Activated CD4-positive, CD25-positive, alpha-beta regulatory T cell (primary cell): ENCODE measurements at places on chromosomes 7 and 10.

DNA sequence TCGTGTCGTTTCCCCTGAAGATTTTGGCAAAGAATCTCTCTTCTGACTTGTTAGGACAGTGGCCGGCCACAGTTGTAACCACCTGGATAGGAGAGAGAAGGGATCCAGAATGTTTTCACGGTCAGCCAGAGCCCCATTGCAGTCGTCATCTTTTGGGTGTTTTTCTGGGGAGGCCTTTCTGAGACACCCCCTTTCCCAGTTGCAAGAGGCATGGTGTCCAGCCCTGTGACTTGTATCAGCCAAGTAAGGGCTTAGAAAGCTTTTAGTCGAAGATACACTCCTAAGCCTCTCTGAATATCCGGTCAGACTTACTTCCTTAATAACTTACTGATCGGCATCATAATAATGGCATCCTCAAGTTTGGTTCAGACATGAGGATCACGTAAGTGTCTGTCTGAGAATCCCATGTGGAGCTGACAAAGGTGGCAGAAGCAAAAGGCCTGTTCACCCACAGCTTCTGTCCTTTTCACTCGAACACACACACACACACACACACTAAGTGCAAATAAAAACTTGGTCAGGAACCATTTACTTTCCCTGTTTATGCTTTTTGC is 435.7 kb upstream of the GALNT17 start:
- DNase-seq, result no peak

- no peak for DNase-seq
Measured at GRCh38 chr7:6172224-6172909, 100.1 kb downstream of the CYTH3 start.

DNA sequence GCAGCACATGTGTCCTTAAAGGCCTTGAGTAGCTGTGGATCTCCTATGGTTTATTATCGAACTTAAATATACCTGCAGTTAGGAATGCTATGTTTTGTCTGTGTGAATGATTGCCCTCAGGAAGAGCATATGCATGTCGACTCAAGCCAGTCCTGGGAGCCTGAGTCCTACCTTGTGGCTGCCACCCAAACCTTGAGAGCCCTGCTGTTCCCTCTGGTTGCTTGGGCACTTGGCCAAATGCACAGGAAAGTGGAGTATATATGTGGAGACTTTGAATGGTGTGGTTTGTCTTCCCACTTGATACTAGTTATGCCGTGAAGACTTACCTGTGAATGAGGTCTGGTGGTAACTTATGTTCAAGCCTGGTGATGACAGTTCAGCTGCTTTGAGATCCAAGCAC is 409.8 kb downstream of the LRMDA start:
- no peak for DNase-seq

GRCh38 chr10:35608328-35608672 is 3.2 kb downstream of the GJD4 start:
- no peak for DNase-seq

- DNase-seq, result no peak
Measured at GRCh38 chr7:5396542-5396941, 27.1 kb downstream of the TNRC18 start.

- no peak for DNase-seq
Measured at GRCh38 chr10:45235798-45236220, 79.6 kb downstream of the OR13A1 start.

DNA sequence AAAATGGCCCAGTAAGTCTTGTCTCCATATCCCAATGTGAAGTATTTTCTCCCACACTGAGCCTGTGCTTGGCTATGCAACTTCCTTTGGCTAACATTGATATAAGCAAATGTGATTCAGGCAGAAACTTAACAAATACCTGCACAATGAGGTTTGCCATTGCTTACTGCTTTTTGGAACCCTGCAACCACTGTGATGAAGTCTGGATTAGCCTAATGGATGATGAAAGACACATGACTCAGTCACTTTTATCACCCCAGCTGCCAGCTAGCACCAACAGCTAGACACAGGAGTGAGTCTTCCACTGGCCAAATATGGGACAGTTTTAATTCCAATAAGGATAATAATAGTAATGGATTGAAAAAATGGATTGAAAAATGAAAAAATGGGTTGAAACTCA is 854.5 kb downstream of the GRM8 start:
- no peak for DNase-seq

- DNase-seq, result no peak
Measured at GRCh38 chr10:133239990-133240389, 2.3 kb downstream of the VENTX start.

DNA sequence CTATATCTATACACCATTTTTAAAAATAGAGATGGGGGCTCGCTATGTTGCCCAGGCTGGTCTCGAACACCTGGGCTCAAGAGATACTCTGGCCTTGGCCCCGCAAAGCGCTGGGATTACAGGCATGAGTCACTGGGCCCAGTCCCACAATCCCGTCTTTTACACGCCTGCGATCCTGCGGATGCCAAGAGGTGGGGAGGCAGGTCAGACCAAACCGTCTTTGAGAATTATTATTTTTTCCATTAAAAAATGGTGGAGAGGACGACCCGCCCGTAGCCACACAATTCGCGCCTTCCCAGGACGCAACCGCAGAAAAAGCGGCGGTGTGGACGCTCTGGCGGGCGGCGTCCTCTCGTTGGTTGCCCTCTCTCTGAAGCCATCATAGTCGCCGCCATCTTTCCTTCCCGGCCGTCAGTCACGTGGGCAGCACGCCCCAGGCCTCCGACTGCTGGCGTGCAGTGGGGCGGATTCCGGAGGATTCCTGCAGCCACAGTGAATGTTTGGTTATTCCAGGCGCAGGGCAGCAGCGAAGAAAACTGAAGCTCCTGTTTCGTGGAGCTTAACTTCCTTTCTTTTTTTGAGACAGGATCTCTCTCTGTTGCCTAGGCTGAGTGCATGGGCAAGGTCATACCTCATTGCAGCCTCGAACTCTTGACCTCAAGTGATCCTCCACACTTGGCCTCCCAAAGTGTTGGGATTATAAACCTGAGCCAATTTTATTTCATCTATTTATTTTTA is 9.9 kb upstream of the EPHB4 start:
- peak; percentile 58 for DNase-seq

- DNase-seq, result no peak
Measured at GRCh38 chr10:43267811-43268210, 946 bp upstream of the RASGEF1A start.

DNA sequence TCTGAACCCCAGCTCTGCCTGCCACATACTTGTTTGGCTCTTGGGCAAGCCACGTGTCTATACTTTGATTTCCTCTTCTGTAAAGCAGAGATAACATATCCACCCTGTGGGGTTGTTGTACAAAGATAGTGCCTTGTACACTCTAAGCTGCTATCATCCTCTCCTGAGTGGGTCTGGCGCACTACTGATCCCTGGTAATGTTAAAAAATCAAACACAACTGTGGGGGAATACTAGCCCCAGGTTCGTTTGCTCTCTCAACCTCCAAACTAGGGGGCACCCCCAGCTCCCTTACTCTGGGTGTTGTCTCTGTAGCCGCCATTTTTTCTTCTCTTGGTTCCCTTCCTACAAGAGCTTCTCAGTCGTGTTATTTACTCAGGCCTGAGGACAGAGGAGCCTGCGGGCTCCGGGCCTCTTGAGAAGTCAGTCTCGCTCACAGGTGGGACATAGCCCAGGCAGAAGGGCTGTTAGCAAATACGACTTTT is 1.0 kb downstream of the POLM start:
- DNase-seq, result no peak

DNA sequence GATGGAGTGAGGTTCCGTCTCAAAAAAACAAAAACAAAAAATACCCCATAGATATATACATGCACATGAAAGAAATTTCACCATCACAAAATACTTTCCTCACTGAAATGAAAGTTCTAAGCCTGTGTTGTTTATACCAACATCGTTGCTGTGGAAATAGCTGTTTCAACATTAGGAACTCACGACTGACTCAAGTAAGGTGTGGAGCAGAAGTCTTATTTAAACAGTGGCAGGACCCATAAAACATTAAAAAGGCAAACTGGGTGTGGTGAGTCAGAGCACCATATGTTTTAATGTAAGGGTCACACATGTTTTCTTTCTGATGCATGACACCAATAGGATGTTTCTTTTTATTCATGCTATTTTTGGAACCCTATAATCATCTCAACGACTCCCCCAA is 48.3 kb downstream of the BAIAP2L1 start:
- DNase-seq, result no peak

- no peak for DNase-seq
Measured at GRCh38 chr7:156459067-156459466, 181.5 kb upstream of the RNF32 start.

DNA sequence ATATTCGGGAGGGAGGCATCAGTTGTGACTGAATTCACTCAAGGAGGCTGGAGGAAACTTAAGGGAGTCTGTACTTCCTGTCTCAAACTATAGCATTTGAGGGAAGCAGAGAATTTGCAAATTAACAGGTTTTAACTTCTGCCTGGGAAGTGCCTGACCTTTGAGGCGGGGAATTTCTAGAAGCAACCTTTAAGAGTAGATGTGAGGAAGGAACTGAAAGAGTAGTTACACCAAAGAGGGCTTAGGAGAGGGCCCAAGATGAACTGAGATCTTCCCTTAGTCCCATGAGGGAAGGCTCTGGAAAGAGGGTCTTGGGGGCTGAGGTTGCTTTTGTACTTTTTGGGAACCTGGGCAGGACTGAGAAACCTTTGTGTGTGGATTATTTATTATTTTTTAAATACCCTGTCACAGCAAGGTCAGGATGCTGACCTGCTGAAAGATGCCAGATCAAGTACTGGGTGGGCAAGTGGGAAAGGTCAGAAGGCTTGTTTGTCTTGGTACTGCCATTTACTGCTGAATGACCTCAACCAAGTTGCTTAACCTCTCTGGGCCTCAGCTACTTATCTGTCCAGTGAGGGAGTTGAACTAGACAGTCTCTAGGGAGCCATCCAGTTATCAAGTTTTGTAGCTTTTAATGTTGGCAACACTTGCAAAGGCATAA is 2.4 kb downstream of the GPR158 start:
- no peak for DNase-seq

DNA sequence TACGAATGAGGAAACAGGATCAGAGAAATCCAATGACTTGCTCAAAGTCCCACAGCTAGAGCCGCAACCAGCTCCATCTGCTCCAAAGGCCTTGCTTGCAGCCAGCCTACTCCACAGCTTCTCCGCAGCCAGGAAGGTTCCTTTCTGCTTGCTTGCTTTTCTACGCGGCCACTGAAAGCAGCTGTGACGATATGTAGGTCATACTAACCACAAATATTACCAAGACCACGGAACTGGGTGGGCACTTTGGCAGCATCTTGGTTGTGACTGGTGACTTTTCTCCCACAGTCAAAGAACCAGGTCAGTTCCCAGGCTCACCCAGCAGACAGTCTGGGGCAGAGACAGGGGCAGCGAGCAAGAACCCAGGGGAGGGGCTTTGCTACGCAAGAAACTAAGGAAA is 86.4 kb downstream of the FAM53B start:
- DNase-seq, result no peak

DNA sequence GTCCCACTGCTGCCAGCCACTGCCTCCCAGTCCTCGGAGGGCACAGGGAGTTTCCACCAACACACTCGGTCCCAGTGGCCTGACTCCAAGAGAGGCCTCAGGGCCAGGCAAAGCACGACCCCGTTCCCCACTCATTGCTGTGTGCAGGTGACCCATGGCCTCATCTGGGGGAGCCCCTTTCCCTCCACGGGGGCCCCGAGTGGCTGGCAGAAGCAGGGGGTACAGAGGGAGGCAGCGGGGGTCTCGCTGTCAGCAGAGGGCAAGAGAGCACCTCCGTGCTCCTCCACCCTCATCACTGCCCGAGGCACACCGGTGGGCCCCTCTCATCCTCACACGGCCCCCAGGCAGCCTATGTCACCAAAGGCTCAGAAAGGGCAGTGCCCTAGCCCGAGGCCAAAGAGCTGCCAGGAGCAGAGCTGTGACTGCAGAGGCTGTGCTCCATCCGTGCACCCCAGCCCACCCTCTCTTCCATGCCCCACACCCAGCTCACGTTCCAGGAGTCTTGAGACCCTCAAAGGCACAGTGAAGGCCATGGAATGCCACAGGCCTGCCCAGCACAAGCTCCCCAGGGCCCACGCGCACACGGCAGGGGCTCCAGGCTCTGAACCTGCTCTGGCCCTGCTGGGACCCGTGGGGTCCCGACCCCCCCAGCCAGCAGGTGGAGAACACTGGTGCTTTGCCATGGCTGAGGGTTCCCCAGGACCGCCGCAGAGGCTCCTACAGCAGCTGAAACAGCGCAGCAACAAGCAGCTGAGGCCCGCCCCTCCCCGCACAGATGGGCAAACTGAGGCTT is 25.9 kb downstream of the MICALL2 start:
- no peak for DNase-seq

DNA sequence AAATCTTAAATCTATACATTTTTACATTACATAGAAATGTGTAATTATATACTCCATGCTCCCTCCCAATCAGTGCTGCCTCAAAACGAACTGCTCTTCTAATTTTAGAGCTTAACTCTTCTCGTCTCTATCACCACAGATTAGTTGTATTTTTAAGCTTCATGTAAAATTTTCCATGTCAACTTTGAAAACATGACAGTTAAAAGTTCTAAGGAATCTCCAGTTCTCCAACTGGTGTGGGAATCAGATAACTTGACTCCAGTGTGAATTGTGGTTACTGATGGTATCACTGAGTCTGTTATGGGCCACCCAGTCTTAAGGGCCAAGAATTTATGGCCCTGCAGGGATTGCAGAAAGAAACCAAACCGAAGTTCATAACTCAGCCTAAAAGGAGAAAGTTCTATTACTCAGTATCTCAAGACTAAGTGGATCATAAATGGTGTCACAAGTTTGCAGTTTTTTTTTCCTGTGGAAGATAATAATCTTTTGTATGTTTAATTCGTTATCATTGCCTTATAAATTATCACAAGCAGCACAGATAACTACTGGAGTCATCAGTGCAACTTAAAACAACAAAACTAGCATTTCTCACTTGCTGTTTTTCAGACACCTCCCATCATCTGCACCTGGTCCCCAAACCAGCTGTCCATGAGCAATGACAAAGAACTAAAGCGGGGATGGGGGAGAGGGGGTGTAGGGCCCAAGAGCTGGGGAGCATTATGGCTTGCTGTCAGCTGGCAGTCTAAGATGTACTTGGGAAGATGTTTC is 31.5 kb upstream of the KMT2E start:
- DNase-seq, result no peak

GRCh38 chr7:2943851-2944601 is 99.6 kb downstream of the CARD11 start:
- no peak for DNase-seq

- DNase-seq, result no peak
Measured at GRCh38 chr10:6514844-6515780, 65.0 kb downstream of the PRKCQ start.

GRCh38 chr10:4252701-4253100 is 467.7 kb upstream of the KLF6 start:
- DNase-seq, result no peak

DNA sequence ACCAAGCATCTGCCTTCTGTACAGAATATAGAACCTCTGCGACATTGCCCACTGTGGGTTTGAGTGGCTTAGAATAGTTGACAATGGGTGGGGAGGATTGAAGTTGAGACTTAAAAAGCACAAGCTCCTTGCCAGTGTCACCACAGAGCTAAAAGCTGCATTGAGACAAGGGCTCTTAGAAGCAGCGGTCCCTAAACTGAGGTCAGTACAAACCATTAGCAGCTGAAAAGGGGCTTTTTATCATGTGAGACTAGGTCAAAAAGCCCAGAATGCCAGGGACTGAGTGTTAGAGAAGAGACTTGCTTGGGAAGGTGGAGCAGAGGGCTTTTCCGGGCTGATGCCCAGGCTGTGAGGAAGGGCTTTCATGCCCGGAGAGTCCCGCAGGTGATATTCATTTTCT is 91.3 kb downstream of the POU6F2 start:
- no peak for DNase-seq

- DNase-seq, result no peak
Measured at GRCh38 chr10:77163670-77164348, 473.8 kb downstream of the KCNMA1 start.
